NCI-H2029 (cell line): ENCODE measurements at places on chromosomes 2 and 18.

DNA sequence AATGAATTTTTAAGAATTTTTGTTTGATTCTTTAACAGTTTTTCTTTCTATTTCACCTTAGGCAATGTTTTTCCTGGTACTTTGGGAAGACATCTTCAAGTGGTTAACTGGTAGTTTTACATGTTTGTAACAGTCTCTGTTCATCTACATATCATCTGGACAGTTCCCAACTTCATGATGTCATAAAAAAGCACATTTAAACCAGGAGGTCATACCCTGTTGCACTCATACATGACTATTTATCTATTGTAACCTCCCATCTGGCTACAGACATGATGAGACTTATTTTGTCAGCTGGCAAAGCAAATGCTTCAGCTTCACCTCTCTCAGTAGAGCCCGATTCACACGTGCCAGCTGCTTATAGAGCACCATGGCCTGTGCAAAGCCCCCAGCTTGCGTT, 99.8 kb upstream of the YPEL5 start:
- no peak for DNase-seq

DNA sequence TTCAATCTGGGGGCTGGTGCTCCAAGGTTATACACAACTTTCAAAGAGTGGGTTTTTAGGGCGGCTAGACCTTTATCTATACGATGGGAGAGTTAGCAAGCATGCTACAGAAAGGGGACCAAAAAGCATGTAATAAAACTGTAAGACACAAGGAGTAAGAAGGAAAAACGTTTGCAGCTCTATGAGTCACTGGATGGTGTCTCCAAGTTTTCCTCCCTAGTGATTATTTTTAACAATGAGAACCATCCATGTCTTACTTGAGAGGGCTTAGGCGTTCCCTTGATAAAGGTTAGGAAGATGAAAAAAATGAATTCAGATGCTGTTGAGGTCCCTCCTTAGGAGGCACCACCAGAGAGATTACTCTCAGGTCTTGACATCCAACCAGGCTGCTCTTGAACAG, 75.9 kb downstream of the HRH4 start:
- DNase-seq: no peak

DNA sequence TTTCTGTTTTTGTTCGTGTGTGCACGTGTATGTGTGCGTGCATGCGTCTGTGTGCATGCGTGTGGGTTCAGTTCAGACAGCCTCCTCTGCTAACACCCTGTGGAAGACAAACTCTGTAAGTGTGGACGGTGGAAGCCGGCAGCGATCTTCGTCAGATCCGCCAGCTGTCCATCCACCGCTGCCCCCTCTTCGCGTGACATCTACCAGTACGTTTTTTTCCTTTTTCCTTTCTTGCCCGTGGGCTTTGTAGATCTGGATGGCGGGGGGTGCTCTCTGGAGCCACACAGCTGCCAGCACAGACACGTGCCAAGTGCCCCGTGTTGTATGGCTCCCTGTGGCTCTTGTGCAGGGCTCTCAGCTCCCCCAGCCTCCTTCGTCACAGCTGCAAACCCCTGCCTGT, 32.3 kb downstream of the ITGB1BP1 start:
- DNase-seq: no peak

DNA sequence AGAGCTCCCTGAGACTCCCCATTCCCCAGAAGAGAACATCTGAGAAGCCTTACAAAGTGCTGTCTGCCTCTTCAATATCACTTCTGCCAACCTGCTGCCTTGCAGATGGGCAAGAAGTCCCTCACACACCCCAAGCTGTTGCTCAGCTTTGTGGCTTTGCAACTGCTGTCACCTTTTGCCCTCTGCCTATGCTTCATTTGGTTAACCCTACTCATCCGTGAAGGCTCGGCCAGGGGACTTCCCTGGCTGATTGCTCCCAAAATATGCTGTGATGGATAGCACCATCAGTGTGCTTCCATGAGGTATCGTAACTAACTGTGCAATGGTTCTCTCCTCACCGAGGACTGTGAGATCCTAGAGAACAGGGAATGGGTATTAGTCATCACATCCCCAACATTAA, 88.9 kb upstream of the CYP1B1 start:
- no peak for DNase-seq

DNA sequence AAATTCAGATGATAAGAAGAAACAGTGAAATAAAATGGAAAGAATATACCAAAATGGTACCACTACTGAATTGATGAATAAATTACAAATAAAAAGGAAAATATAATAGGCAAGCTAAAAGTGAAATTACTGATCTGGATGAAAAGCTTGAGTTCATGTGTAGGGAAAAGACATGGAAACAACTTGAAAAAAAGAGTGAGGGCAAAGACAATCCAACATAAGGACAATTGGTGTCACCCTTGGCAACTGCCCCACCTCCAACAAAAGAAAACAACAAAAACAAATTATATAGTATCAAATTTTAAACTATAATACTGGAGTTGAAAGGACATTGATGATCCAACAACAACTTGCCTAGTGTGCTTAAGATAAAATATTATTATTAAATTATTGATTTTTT, 37.6 kb downstream of the PPP1R1C start:
- no peak for DNase-seq

- no peak for DNase-seq
These were observed 21.3 kb downstream of the MBD5 start for GRCh38 chr2:148042219-148042618.

DNA sequence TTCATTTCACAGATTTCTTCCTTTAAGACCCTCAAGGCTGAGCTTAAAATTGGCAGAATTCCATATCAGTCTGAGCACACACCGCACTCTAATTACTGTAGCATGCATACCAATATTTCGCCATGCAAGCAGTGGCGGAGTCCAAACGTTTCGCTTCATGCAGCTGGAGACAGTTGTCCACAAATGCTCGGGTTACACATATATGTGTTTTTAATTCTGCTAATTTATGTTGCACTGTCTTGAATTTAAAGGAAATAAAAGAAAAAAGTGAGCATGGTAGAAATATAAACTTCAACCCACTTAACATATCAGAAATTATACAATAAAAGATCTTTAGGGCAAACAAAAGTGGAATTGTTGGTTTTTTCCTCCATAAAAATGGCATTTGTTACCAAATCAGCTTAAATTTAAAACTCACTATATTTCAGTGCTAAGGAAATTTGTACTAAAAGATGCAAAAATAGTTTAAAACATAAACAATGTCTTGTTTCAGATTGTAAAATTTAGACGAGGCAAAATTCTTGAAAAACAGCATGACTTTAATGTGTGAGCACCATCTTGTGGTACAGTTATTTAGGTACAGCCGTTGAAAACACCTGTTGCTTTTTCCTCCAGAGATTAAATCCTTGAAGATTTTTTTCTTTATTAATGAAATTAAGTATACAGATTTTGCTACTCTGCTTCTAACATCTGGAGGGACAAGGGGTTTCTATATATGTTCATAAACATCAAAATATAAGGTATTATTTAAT, 24.1 kb upstream of the KANSL1L start:
- peak; percentile 51 for DNase-seq

DNA sequence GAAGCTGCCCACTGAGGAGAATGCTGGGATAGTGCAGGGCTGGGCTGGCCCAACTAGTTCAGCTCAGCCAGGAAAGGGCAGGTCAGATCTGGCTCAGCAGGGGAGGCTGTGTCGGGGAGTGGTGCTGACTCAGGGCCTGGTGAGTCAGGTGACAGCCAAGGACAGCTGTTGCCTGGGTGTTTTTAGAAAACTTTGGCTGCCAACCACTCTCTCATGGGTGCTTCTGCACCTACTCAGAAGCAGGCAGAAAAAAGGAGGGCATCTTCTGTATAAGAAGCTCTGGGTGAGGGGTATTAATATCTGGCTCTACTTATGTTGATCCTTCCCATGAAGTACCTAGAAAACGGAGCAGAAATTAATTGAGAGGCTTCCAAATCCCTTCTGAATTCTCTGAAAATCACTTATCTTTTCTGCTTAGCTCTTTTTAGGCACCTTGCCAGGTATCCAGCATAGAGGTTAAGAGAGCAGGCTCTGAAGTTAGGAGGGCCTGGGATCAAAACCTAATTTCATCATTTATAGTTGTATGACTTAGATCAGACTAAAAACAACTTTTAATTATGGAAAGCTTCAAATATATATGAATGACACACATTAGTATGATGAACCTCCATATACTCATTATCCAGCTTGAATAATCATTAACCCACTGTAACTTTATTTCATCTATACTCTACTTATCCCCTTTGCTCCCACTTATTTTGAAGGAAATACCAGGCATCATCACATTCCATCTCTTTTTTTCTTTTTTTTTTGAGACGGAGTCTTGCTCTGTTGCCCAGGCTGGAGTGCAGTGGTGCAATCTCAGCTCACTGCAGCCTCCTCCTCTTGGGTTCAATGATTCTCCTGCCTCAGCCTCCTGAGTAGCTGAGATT, 15.5 kb upstream of the RAB10 start:
- peak; percentile 21 for DNase-seq

DNA sequence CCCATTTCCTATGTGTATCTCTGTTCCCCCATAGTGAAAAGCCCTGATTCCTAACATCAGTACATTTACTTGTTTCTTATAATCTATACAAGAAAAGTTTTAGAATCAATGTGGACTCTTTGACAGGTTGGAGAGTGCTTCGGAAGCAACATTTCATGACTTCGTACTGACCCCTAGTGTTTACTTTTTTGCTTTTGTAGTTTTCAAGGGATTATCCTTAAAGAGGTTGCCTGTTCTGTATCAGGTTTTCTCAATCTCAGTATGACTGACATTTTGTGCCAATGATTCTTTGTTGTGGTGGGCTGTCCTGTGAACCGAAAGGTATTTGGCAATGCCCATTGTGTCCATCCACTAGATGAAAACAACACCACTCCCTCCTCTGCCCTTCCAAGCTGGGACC, 43.3 kb upstream of the SERPINB2 start:
- DNase-seq: no peak

- DNase-seq: no peak
These were observed 180.2 kb upstream of the DOK6 start for GRCh38 chr18:69220529-69220928.

- DNase-seq: peak; percentile 71
These were observed 94.5 kb upstream of the UPP2 start for GRCh38 chr2:158006961-158007719.

DNA sequence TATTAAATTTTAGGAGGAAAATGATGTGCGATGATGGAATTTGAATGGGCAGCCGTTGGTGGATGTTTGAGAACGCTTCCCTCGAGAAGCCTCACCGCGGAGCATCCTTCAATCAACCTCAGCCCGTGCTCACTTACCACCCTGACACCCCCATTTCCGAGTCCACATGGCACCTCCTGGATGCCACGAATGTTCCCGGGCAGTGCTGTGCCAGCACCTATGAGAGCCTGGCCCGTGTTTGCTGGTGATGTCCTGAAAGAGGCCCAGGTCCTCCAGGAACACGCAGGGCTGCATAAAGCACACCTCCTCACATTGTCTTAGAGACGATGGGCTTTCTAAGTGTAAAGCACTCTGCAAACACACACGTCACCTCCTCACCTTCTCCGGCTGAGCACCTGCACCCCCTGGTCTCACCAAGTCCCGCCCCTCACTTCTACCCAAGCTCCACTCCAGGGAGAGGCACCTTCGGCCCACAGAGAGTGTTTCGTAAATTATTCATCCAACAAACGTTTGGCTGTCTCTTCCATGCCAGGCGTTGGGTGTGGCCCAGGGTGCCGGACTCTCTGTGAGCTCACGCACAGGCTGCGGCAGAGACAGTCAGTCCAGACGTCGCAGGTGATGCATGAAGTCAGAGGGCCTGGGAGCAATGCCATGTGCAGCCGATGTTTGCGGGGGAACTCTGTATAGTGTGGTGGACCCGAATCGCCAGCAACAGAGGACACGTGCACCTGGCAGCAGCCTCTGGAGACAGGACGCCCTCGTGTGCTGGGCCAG, 150.0 kb downstream of the TPO start:
- DNase-seq: no peak

DNA sequence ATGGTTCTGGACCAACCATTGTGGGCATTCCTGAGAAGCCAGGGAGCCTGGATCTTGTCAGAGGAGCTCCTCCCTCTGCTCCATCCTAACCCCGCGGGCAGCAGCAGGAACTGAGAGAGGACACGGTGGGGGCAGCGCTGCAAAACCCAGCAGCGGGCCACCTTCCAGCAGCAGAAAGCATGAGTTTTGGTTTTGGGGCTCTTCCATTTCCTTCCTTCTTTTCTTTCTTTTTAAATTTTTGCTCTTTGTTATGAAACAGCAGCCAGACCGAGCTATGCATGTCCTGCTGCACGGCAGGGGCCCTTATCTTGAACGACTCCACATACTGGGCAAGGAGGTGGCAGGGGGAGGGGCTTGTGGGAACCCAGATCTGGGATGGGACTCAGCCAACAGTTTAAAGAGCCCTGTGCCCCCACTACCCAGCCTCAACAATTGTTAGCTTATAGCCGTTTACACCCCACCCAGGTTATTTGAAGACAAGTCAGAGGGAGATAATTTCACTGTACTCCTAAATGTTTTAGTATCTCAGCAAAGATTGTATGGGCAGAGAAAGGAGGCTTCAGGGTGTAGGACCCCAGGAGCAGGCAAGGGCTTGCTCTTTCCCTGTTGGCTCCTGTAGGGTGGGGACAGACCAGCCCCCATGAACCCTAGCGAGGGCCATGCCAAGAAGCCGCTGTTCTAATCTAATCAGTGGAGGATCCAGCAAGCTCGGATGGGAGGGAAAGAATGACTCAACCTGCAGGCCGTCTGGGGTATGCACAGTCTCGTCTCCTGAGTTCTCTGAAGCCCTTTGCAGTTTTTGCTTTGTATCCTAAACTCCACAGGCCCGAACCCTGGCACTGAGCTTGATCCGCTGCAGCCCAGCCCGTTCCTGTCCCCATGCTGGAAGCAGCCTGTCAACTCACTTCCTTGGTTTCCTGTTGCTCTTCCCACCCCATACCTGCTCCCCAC, 75.3 kb downstream of the LRRFIP1 start:
- DNase-seq: no peak

GRCh38 chr2:38120829-38121228, 44.9 kb upstream of the CYP1B1 start:
- no peak for DNase-seq

DNA sequence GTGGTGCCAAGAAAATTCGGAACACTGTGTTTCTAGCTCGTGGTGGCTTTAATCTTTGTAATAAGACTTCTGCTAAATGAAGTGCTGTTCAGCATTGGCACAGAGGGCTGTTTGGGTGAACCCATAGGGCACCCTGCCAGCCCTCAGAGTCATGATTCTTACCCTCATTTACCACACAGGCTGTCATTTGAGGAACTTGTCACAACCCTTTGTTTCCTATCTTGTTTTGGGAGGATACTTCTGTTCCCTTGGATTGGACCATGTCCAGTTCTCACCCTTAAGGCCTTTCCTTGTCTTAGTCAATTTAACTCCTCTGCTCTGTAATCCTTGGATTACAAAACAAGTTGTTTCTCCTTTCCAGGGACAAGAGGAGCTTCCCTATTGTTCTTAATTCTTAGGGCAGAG, 225.7 kb downstream of the MTX2 start:
- DNase-seq: peak; percentile 39
